ENCODE measurements at places on chromosomes 6 and 20. TPM values are rescaled to one million over a fixed set of nuclear protein-coding genes. Genes with fewer than 3 reads are reported as not detected.

DNA sequence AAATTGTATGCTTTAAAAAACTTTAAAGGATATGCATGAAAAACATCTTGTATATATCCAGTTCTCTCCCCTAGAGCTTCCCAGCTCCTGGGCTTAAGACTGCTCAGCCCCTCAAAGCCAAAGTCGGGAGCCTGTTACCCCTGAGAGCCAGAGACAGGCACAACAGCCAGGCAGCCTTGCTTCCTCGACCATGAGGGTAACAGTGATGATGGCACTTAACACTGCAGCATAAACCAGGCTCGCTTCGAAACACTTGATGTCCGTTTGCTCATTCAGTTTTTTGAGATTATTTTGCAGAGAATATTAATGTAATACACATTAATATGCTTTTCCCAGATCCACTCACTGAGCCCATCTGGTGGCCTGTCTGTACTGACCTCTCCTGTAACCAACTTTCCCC is 47.2 kb downstream of the RPP40 start:
- H3K4me1 ChIP-seq, result no peaks in the 10 kb centered on the region
- no peaks in the 10 kb centered on the region for H3K27me3 ChIP-seq
- DNase-seq, result no peak
- H3K4me3 ChIP-seq, result no peak overlapping the region
- no peak overlapping the region for H3K27ac ChIP-seq
- H3K36me3 ChIP-seq, result peaks cover 40% of the 10 kb centered on the region

DNA sequence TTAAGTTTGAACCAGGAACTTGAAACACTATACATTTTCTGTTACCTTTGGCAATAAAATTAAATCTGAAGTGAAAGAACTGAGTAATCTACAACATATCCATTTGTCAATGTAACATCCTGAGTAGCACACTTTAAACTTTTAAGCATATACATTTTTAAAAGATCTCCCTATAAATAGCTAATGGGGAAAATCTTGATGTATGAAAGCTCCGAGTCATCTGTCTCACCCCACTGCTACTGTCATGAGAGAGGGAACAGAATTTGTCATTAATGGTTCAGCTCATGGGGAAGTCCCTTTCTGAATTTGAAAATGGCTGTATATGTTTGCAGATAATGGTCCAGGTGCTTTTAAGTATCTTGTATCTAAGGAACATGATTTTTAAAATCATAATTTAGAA is 55.2 kb upstream of the NOX3 start:
- H3K36me3 ChIP-seq, result no peaks in the 10 kb centered on the region
- no peaks in the 10 kb centered on the region for H3K27me3 ChIP-seq
- H3K27ac ChIP-seq, result no peak overlapping the region
- H3K4me3 ChIP-seq, result no peak overlapping the region
- DNase-seq, result no peak
- H3K4me1 ChIP-seq, result no peaks in the 10 kb centered on the region

Gene WFDC2
- total RNA-seq, result 37.7 TPM

Gene ACSS1
- total RNA-seq, result 29.0 TPM

DNA sequence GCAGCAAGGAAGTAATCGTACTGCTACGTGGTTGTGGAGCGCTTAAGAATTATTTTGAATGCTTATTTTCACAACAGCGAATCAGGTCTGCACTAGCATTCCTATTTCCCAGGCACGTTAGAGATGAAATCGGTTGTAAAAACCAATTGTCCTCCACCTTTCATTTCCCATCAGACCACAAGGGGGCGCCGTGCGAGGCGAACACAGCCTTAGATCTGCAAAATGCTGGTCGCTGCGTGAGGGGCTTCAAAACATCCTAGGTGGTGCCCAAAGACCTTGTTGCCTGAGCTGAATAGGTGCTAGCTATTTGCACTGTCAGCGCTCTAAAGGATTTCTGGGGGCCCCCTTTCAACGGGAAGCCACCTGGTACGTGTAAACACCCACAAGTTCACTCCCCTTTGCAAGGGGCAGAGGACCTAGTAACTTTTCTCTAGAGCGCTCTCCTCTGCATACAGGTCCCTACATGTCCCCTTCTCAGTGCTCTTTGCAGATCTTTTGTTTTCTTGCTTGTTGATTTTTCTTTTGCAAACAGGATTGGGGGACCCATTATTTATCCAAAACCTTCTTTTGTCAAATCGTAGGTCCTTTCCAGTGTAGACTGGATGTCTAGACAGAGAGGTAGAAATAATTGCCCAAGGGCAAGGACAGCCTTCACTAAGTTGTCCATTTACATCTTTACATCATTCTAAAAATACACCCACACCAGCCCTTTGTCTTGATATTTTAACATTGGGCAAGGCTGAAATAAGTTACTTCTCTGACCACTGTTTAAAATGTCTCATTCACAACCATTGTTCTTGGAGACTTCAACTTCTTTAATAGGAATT is 59.8 kb downstream of the NEDD9 start:
- H3K27ac ChIP-seq, result no peak overlapping the region
- H3K4me3 ChIP-seq, result no peak overlapping the region
- no peaks in the 10 kb centered on the region for H3K36me3 ChIP-seq
- H3K4me1 ChIP-seq, result no peaks in the 10 kb centered on the region
